ENCODE measurements at places on chromosomes 13 and 19.

DNA sequence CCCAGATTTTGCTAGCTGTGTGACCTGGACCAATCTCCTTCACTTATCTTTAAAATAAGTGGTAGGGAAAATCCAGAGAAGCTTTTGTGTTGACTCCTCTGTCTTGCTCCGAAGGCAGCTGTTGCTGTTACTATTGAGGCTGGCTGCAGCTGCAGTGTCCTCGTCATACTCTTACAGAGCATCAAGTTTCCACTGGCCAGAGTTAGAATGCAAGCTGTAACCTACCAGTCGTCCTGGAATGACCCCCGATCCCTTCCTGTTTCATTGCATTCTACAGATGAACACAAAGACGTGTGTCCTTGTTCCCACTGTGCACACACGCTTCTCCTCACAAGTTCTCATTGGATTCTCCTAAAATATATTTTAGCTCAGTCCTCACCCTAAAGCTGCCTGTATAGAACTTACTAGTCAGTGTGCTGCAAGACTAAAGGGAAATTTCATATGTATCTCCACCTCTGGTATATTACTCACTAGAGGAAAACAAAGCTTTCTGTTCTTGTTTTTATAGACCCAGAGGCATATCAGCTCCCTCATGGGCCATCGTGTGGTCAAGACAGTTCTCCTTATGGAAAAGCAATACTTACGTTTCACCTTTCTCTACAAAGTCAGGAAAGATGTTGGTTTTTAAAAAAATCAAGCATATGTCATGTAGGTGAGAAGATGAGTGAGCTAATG is 589.8 kb downstream of the LMO7 start:
- no peak for DNase-seq

- no peak for DNase-seq
Observed at GRCh38 chr19:7888145-7888825, at the start of gene LRRC8E. TSS of gene LRRC8E (plus strand) at chr19:7888510. CDS start at chr19:7895604, 7,094 bp downstream.

DNA sequence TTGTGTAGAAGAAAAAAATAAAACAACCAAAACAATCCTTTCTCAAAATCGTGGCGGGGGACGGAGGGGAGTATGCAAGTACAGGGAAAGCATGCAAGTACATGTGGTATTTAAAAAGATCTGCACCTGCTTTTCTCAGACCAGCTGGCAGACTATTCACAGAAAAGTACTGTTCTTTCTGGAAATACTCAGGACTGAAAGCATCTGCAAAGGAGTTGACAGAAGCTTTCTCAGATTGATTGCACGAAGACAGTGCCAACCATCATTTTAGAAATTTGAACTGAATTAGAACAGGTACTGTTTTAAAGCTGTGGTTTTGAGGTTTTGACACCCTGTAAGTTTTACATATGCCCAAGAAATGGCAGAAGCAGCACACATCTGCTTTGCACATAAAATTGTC is 19.8 kb upstream of the PCDH8 start:
- DNase-seq: no peak

DNA sequence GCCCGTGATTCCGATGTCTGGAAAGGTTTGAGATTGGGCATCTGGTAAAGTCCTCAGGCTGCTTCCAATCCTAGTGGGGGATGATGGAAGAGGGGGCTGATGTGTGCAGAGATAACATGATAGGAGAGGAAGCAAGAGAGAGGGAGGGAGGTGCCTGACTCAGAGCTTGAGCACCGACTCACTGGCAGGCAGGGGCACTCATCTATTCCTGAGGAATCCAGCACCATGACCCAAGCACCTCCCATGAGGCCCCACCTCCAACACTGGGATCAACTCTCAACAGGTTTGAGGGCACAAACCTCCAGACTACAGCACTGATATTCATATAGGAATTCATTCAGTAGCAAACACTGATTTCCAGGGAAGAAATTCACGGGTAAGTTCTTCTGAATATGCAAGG is 5.6 kb upstream of the SIGLEC9 start:
- no peak for DNase-seq

DNA sequence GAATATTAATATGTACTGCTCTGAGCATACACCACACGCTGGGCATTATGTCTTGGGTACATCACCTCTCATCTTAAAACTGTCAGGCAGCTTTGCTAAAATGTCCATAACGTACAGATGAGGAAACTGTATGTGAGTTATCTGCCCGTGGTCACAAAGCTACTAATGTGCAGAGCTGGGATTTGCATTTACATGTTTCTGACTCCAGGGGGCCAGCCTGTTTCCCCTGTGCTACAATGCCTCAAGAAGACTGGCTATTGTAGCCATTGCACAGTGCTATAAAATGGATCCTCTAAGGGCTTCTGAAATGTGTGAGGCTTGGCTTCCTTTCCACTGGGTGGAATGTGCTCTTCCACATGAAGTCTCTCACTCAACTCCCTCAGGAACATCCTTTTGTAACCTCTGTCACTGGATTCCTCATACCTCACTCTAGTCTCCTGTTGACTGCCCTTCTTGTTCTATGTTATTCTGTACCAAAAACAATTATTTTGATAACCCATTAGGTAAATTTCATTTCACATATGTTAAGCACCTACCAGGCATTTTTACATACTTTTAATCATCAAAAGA is 95.6 kb upstream of the HTR2A start:
- DNase-seq: no peak

DNA sequence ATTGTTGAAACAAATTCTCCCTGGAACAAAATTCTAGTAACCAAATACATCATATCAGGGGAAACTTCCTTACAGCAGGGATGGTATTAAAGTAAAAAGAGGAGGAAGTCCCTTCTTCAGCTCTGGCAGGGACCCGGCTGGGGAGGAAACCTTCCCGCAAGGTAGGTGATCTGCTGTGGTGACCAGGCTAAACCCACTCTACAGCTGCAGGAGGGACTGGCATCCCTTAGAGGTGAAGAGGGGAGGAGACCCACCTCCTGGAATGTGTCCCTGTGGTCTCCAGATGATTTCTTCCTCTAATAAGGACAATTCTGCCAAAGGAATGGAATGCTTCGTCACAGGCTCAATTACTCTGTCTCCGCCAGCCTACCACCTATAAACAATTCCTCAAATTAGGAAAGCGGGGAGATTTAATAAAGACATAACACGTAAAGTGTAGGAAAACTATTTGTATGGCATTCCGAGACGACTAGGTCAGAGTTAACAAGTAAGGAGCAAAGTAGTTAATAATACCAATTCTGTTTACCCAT is 637 bp upstream of the PDS5B start:
- peak; percentile 6 for DNase-seq

DNA sequence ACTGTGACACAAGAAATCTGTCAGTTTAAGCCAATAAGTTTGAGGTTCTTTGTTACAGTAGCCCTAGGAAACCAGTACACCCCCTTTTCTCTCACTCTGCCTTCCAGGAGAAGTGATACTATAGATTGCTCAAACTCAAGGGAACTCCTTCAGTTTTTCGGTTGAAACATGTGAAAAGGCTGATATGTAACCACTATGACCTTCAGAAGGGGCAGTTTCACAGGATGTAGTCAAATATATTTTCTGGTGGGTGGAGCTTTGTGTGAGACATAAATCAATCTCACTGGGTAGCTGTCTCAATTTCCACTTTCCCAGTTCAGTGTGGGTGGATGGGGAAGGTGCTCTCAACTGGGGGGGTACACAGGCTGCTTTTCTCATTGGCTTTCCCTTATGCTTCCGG is 41.7 kb downstream of the HTR2A start:
- DNase-seq: no peak

GRCh38 chr13:100203696-100204367 is 114.9 kb downstream of the PCCA start:
- DNase-seq: no peak

DNA sequence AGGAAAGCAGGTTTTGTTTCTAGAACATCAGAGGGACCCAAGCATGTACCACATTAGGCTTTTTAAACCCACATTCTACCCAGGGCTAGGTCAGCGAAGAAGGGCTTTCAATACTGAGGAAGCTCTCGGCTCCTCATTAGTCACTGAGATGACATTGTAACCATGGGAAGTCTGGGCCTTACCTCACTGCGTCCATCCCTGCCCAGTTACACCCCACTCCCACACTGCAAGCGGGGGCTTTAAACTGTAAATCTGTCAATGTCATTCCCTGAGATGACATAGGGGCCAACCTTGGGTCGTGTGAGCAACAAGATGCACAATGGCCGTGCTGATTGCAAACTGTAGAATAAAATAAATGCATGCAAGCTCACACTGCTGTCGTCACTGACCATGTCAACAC is 21.7 kb upstream of the TFDP1 start:
- no peak for DNase-seq

DNA sequence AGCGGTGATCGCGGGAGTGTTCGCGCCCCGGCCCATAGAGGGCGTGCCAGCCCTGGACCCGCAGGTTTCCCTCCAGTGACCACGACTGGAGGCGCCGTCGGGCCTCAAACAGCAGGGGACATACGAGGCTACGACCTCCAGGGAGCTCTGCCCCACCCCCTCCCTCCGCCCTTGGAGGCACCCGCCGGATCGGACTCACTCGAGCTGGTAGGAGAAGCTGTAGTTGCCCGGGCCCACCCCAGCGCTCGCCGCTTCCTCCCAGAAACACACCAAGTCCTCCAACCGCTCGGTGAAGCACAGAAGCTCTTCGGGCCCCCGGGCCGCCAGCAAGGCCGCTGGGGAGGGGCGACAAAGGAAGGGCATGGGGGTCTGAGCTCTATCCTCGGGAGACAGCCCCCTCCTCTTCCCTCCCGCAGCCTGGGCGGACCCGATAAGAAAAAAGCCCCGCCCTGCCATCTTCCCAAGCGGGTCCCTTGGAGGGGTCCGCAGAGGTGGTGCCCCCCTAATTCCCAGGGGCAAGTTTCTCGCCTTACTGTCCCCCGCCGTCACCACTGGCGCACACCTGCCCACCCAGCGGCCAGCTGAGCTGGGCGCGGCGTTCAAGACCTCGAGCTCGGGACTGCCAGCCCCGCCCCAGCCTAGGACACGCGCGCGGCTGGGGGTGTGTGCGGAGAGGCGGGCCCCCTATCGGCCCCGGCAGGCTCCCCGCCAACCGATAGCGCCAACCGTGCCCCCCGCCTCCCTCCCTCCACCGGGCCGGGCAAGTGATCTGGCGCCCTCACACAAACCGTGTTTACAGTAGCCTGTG is 1.0 kb downstream of the EPOR start:
- DNase-seq: peak; percentile 27

DNA sequence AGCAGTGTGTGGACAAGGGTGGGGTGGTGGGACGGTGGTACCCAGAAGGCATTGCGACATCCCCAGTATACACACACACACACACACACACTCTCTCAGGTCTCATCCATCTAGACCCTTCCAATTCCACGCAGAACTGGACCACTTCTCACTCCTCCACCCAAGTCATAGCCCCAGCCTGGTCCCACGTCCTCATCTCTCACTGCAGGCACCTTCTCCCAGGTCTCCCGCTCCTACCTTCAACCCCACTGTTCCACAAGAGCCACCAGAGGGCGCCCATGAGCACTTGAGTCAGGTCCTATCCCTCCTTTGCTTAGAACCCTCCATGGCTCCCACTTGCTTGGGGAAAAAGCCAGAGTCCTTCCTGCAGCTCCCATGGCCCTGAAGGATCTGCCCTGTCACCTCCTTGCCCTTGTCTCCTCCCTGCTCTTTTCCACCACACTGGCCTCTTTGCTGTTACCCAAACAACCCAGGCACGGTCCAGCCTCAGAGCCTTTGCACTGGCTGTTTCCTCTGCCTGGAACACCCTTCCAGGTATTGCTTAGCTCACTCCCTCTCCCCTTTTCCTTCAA is 62.6 kb downstream of the IER2 start:
- DNase-seq: peak; percentile 72

- DNase-seq: peak; percentile 69
Observed at GRCh38 chr19:16325641-16326400, 1.2 kb downstream of the KLF2 start.

DNA sequence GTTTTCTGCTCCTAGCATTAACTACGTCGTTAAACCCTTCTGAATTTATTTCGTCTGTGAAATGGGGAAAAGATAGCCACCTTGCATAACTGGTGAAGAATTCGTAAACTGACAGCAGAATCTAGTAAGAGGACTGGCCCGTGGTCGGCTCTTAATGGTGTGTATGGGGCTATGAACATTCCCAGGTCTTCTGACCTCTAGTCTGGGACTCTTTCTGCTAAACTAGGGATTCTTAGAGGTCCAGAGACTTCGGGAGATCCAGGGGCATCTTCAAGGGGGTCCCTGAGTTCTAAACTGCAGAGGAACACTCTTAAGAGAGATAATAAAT is 231.1 kb upstream of the SERP2 start:
- no peak for DNase-seq

DNA sequence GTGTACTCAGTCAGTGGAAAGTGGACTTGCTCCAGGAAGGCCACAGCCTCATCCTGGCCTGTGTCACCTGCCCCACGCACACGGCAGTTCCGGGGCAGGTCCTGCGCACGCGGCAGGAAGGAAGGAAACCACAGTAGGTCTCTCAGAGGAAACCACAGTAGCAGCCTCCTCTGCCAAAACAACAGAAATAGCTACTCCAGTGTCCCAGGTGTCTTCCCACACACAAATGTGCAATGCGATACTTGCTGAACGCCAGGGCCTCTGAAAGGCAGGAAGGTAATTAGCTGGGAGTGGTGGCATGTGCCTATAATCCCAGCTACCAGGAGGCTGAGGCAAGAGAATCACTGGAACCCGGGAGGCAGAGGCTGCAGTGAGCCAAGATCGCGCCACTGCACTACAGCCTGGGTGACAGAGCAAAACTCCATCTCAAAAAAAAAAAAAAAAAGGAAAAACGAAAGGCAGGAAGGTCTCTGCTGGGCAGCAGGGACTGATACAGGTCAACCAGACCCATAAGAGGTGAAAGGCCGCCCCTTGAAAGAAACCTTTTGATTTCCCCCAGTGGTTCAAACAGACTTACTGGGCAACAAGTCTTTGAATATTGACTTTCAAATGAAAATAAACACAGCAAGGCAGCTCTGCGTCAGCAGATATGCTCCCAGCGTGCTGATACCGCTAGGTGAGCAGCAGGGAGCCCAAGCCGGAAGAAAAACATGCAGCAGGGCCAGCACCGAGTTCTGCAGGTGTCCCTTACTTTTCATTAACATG is 49.5 kb downstream of the CRYL1 start:
- DNase-seq: peak; percentile 52

DNA sequence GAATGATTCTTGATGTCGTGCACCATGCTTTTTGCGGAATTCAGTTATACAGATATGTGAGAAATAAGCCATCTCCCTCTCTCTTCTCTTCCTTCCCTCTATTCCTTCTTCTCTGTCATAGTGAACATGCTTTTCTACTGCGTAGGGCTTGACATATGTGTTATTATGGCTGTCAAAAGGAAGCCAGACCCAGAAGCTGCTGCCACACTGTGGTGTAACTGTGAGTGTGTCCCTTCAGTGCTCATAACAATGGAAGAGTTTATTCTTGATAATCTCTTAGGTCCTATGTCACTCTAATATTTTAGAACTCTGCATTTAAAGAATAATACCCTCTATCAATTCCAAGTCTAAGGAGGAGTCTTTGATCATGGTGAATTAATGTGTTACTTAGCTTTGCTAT is 208.9 kb upstream of the TMTC4 start:
- no peak for DNase-seq

All from activated gamma-delta T cell treated with Interleukin-2 at 50 U/mL for 16 hours (primary cell).